ENCODE measurements at places on chromosomes 7 and 10. TPM values are rescaled to one million over a fixed set of nuclear protein-coding genes. Genes with fewer than 3 reads are reported as not detected.
A peak's percentile ranks its signal among the peaks of the same experiment; 100 is the strongest.

TACR2 gene
- not detected for total RNA-seq

BTAF1 gene
- 46.5 TPM for total RNA-seq

CALHM1 gene
- not detected for total RNA-seq

DNA sequence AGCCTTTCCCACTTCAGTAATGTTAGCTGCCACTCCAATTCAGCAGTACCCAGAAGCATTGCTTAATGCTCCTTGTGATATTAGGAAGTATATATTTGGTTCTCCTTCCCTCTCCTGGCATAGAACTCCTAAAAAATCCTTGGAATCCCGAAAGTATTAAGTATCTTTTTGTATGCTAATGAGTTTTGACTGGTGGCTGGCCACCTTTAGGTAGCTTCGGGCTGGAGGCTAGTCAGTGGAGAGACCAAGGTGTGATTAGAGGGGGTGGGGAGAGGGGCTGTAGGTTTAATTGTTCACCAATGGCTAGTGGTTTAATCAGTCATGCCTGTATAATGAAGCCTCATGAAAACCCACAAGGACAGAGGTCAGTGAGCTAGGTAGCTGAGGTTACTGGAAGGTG, 12.2 kb downstream of the COMTD1 start:
- no peak for DNase-seq

DNA sequence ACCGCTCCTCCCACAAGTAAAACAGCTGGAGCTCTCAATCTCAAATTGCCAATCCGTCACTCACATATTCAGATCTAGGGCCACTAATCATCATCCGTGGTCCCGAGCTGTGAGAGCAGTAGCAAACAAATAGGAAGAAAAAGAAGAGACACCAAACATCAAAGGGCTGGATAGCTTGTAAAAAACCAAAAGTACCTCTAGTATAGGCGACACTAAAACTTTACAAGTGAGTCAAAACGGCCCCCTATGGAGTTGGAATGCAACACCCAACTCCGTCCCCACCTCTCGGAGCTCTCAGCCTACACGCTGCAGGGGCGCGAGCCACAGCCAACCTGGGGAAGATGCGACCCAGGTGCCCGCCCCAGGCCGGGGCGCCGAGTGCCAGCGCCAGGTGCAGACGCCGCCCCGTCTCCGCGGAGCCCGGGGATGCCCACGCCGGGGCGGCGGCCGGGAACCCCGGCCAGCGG, 581 bp downstream of the FAM3C start:
- DNase-seq: peak; percentile 57

DNA sequence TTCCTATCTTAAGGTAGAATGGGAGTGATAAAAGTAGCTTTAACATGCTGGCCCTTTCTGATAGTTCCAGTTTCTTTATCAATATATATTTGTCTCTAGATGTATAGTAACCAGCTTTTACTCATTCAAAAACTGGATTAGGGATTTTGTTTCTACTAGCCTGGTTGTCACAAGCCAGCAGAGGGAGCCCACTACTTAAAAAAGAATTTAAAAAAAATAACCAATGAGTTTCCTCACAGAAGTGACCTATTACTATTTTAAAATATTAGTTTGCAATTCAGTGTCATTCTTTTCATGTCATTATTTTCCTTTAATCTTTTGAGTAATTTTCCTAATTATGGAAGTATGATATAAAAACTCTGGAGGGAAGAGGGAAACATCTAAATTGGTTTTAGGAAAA, 142.1 kb downstream of the PHTF2 start:
- peak; percentile 32 for DNase-seq

- peak; percentile 30 for DNase-seq
These were observed 1219.4 kb downstream of the TYW1 start for GRCh38 chr7:68216051-68216450.

- DNase-seq: no peak
These were observed 75.3 kb upstream of the PTN start for GRCh38 chr7:137418841-137419240.

GRCh38 chr7:44308596-44309270, 16.7 kb downstream of the CAMK2B start:
- DNase-seq: peak; percentile 76

DNA sequence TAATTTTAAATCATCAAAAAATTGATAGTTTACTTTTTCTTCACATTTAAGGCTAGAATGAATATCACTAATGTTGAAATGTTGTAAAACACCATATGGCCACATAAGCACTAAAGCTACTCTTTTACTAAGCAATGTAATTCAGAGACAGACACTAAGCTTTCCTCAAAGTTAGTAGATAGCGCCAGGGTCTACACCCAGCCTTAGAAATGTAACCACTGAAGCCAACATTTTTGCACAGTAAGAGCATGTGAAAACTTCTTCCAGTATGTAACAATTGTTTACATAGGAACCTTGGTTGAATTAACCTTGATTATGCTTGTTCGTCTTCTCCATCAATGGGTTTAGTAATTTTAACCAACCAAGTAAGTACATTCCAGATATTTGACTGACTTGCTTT, 28.4 kb upstream of the PRKG1 start:
- DNase-seq: no peak

Data from thyroid gland (tissue), 4 donors.